ENCODE measurements at places on chromosomes 16 and 17.

- no peak for DNase-seq
Measured at GRCh38 chr16:81731649-81732048, 47.4 kb upstream of the PLCG2 start.

GRCh38 chr17:6041246-6041645 lies 28.9 kb upstream of the WSCD1 start:
- no peak for DNase-seq

- no peak for DNase-seq
Measured at GRCh38 chr17:57403236-57403635, 146.9 kb downstream of the MSI2 start.

GRCh38 chr17:986322-986929 lies 6.8 kb upstream of the NXN start:
- DNase-seq = no peak

DNA sequence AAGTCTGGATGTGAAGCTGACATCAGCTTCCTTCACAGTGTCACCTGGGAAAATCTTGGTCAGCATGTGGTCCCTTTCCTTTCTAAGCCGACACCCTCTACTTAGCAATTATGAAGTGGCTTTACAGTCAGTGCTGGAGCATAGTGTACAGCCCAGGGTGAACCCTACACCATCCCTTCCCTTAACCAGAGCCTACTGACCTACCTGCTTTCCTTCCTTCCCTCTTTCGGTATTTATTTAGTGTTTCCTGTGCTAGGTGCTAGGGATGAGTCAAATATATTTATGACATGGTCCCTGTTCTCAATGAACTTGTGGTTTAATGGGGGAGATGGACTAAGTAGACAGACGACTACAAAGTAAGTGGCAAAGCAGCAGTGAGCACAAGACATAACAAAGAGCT lies 77.5 kb downstream of the CDK5R1 start:
- DNase-seq = no peak

GRCh38 chr16:27677263-27677662 lies 127.3 kb downstream of the KATNIP start:
- no peak for DNase-seq

- no peak for DNase-seq
Measured at GRCh38 chr16:85733839-85734170, 17.1 kb downstream of the C16orf74 start.

DNA sequence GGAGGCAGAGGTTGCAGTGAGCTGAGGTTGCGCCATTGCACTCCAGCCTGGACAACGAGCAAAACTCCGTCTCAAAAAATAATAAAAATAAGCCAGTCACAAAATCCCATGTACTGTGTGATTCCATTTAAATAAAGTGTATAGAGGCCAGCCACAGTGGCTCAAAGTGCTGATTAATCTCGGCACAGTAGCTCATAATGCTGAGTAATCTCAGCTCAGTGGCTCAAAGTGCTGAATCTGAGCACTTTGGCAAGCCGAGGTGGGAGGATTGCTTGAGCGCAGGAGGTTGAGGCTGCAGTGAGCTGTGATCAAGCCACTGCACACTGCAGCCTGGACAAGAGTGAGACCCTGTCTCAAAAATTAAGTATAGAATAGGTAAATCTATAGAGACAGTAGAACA lies 4.9 kb downstream of the TMED6 start:
- DNase-seq = no peak

GRCh38 chr17:1577182-1577581 lies 14.6 kb upstream of the PITPNA start:
- DNase-seq = no peak

- no peak for DNase-seq
Measured at GRCh38 chr17:72631568-72631948, 460.9 kb downstream of the SLC39A11 start.

GRCh38 chr16:86231321-86231995 lies 278.9 kb upstream of the FOXF1 start:
- DNase-seq = no peak
